ENCODE measurements at places on chromosomes 12 and 14.

GRCh38 chr12:11568762-11569478, 80.6 kb upstream of the ETV6 start:
- DNase-seq: no peak

- DNase-seq: no peak
Observed at GRCh38 chr14:92885279-92886061, 37.5 kb upstream of the CHGA start.

- no peak for DNase-seq
Observed at GRCh38 chr14:99147366-99147740, 124.6 kb downstream of the BCL11B start.

- DNase-seq: no peak
Observed at GRCh38 chr12:26789731-26790644, 43.0 kb downstream of the ITPR2 start.

DNA sequence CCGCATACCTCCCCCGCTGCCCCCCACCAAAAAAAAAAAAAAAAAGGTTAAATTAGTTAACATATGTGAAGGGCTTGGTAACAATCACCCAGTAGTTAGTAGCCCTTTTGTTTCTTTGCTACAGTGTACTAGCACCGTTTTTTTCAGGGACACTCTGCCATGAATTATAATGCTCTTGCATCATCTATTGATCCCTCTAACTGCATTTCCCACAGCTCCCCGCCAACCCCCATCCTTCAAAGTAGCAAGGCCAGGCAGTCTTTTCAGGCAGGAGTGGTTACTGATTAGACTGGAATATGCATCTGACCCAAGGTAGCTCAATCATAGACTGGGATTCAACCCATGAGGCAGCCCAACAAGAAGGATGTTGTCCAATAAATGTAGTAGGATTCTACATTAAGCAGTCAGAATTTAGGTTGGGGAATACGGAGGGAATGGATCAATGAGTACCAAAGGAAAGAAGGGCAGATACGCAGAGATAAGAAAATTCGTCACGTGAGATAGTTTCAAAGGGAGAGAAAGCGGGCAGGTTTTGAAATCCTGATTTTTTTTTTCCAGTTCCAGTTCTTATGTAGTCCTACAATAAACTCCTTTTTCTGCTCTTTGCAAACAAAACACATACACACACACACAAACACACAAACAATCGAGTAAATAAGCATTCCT, 39.8 kb upstream of the CRACR2A start:
- no peak for DNase-seq

DNA sequence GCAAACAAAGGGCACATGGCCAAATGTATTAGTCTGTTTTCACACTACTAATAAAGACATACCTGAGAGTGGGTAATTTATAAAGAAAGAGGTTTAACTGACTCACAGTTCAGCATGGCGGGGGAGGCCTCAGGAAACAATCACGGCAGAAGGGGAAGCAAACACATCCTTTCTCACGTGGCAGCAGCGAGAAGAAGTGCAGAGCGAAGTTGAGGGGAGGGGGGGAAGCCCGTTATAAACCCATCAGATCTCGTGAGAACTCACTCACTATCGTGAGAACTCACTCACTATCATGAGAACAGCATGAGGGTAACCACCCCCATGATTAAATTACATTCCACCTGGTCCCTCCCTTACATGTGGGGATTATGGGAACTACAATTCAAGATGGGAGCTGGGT, 66.1 kb downstream of the ST8SIA1 start:
- no peak for DNase-seq

GRCh38 chr12:119245904-119246494, 67.3 kb downstream of the HSPB8 start:
- peak; percentile 8 for DNase-seq
